ENCODE measurements at places on chromosomes 12 and 14. TPM values are rescaled to one million over a fixed set of nuclear protein-coding genes. Genes with fewer than 3 reads are reported as not detected.

KCNMB4 gene
- total RNA-seq = 2.6 TPM

ZFYVE1 gene
- 20.5 TPM for total RNA-seq

SP7 gene
- not detected for total RNA-seq

DPPA3 gene
- not detected for total RNA-seq

BATF gene
- 5.5 TPM for total RNA-seq

TMTC1 gene
- not detected for total RNA-seq

HOXC9 gene
- total RNA-seq = not detected

KRT6C gene
- not detected for total RNA-seq

TEX52 gene
- not detected for total RNA-seq

SCN8A gene
- total RNA-seq = 1.1 TPM

DNA sequence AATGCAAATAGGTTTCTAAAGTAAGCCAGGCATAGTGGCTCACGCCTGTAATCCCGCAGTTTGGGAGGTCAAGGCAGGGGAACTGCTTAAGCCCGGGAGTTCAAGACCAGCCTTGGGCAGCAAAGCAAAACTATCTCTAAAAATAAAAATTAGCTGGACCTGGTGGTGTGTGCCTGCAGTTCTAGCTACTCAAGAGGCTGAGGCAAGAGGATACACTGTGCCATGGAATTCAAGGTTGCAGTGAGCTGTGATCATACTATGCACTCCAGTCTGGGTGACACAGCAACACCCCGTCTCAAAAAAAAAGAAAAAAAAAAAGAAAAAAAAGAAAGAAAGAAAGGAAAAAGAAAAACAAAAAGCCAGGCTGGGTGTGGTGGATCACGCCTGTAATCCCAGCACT lies 46.3 kb downstream of the HECTD1 start:
- no peak for DNase-seq
- no peak overlapping the region for H3K4me3 ChIP-seq
- peaks cover 4% of the 10 kb centered on the region for H3K36me3 ChIP-seq
- H3K27ac ChIP-seq = no peak overlapping the region
- H3K27me3 ChIP-seq = no peaks in the 10 kb centered on the region
- peaks cover 5% of the 10 kb centered on the region for H3K4me1 ChIP-seq

- H3K4me3 ChIP-seq = peak overlapping the region; percentile 93
- H3K27ac ChIP-seq = peak overlapping the region; percentile 94
- DNase-seq = no peak
- no peaks in the 10 kb centered on the region for H3K36me3 ChIP-seq
- H3K27me3 ChIP-seq = no peaks in the 10 kb centered on the region
Observed at GRCh38 chr14:99604766-99605298, 825 bp upstream of the CCDC85C start.

GRCh38 chr12:55681142-55682077 lies 26.3 kb downstream of the ITGA7 start:
- no peak for DNase-seq
- H3K27me3 ChIP-seq = peaks cover 21% of the 10 kb centered on the region
- H3K27ac ChIP-seq = no peak overlapping the region
- no peak overlapping the region for H3K4me3 ChIP-seq

DNA sequence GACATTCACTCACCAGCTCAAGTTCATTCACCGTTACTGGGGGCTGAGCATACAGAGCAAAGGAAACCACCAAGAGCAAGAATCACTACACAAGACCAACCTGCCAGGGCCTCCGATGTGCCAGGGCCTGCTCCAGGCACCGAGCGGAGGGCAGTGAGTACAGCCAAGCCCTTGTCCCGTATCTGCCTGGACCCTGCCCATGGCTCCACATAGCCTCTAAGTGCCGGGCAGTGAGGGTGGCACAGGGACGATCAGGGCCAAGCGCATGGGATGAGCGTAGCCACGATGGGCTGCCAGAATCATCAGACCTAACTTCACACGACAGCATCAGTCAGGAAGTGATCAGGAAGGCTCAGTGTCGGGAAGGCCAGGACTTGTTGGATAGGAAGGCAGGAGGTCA lies 199.6 kb downstream of the BCL11B start:
- DNase-seq = no peak
- peaks cover 6% of the 10 kb centered on the region for H3K4me1 ChIP-seq
- H3K4me3 ChIP-seq = no peak overlapping the region
- H3K27me3 ChIP-seq = no peaks in the 10 kb centered on the region

DNA sequence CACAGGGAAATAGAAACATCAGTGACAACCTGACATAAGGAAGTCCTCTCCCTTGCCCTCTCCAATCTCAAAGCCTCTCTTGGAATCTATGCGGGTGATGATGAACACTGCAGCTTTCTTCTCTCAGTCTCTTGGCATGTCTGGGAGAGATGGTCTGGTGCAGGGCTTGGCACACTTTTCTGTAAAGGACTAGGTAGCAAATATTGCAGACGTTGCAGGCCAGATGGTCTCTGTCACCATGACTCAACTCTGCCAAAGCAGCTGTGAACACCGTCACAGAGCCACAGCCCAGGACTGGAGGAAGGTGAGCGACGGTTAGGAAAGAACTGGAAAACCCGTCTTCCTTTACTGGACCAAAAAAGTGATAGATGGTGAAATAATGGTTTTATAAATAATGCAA lies 591.0 kb upstream of the TMEM132C start:
- no peak overlapping the region for H3K4me3 ChIP-seq
- H3K27me3 ChIP-seq = no peaks in the 10 kb centered on the region
- DNase-seq = no peak
- no peak overlapping the region for H3K27ac ChIP-seq
- H3K36me3 ChIP-seq = no peaks in the 10 kb centered on the region
- H3K4me1 ChIP-seq = no peaks in the 10 kb centered on the region

- H3K27ac ChIP-seq = no peak overlapping the region
- no peaks in the 10 kb centered on the region for H3K4me1 ChIP-seq
- DNase-seq = no peak
Observed at GRCh38 chr14:55867311-55867710, 250.9 kb upstream of the PELI2 start.

DNA sequence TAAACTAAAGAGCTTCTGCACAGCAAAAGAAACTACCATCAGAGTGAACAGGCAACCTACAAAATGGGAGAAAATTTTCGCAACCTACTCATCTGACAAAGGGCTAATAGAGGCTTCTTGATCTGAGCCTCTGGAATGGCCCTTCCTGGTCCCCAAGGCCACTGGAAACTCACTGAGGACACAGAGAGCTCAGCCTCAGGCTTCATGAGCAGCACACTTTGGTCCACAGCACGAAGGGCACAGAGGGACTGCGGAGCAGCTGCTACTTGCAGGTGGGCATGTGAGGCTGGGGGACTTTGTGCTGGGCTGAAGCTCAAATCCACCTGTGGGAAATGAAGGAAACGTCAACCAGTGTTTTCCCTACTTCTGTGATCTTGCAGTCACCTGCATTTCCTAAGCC lies 27.4 kb downstream of the PZP start:
- H3K27me3 ChIP-seq = no peaks in the 10 kb centered on the region
- H3K4me3 ChIP-seq = no peak overlapping the region

- H3K27ac ChIP-seq = no peak overlapping the region
- no peak for DNase-seq
- H3K4me1 ChIP-seq = no peaks in the 10 kb centered on the region
- no peaks in the 10 kb centered on the region for H3K36me3 ChIP-seq
- H3K4me3 ChIP-seq = no peak overlapping the region
Observed at GRCh38 chr14:34374998-34375740, 86.9 kb downstream of the SPTSSA start.

DNA sequence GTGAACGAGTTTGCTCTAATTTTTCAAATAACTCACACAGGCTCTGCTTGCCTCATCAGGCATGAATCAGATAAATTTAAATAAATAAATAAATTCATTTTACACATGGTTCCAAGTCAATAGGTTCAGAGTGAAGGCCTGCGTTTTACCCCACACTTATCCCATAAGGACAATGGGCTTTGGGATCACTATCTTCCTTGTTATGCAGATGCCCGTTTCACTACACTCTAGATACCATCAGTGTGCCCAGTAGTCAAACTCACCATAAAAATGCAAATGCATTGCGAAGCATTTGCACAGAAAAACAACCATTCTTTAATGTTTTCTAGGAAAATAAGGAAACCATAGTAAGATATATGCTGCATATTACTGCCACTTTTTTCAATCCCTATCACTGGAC lies 155.9 kb upstream of the CCDC196 start:
- peaks cover 4% of the 10 kb centered on the region for H3K27me3 ChIP-seq
- H3K36me3 ChIP-seq = peaks cover 2% of the 10 kb centered on the region
- no peak for DNase-seq
- H3K4me1 ChIP-seq = no peaks in the 10 kb centered on the region
- no peak overlapping the region for H3K4me3 ChIP-seq
- H3K27ac ChIP-seq = no peak overlapping the region

- H3K4me3 ChIP-seq = no peak overlapping the region
- no peaks in the 10 kb centered on the region for H3K36me3 ChIP-seq
- no peak for DNase-seq
- H3K27me3 ChIP-seq = peaks cover 41% of the 10 kb centered on the region
- H3K27ac ChIP-seq = no peak overlapping the region
Observed at GRCh38 chr14:95695913-95696312, 9.7 kb downstream of the TCL1B start.

DNA sequence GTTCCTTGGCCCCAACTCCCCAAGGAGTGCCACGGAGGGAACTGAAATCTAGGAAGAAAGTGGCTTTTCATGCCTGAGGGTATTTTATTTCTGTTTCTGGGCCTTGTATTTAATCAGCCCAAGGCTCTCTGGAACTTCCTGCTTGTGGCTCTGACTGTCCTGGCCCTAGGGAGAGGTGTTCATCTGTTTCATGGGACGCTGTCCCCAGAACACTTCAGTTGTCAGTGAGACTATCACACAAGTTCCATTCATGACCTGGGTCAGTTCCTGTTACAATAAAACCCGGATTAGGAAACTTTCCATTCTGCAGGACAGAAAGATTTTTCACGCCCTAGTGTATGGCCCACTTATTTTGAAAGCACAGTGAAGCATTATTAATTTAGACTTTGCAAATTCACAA lies 18.5 kb upstream of the TC2N start:
- no peak overlapping the region for H3K4me3 ChIP-seq
- no peak for DNase-seq
- H3K27me3 ChIP-seq = no peaks in the 10 kb centered on the region
- peaks cover 58% of the 10 kb centered on the region for H3K4me1 ChIP-seq
- H3K36me3 ChIP-seq = no peaks in the 10 kb centered on the region
- peak overlapping the region; percentile 60 for H3K27ac ChIP-seq

- peaks cover 8% of the 10 kb centered on the region for H3K4me1 ChIP-seq
- H3K27me3 ChIP-seq = no peaks in the 10 kb centered on the region
- H3K36me3 ChIP-seq = no peaks in the 10 kb centered on the region
- DNase-seq = no peak
- no peak overlapping the region for H3K4me3 ChIP-seq
Observed at GRCh38 chr12:52534482-52534881, 14.3 kb upstream of the KRT5 start.

DNA sequence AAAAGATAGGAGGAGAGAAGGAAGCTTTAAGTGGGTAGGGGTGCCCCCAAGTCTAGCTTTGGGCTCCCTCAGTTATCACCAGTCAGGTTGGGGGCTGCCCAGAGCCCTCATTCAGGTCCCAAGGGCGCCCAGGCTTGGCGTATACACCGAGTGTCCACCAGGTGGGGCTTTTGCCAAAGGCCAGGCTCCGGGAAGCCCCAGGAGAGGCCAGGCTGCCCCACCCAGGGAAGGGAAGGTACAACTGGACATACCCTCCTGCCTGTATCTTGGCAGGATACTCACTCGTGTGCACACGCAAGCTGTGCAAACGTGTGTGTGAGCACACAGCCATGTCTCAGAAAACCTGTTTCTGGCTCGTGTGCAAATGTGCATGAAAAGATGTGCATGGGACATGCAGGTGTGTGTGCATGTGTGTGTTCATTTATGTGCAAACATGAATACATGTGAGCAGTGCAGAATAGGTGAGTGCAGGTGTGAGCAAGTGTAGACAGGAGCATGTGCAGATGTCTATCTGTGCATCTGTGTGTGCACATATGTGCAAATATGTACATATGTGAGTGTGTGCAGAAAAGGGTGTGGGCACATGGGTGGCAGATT lies 103.9 kb upstream of the MYL2 start:
- H3K27me3 ChIP-seq = peaks cover 18% of the 10 kb centered on the region
- H3K4me3 ChIP-seq = no peak overlapping the region
- peaks cover 8% of the 10 kb centered on the region for H3K4me1 ChIP-seq
- no peak overlapping the region for H3K27ac ChIP-seq
- DNase-seq = peak; percentile 70

DNA sequence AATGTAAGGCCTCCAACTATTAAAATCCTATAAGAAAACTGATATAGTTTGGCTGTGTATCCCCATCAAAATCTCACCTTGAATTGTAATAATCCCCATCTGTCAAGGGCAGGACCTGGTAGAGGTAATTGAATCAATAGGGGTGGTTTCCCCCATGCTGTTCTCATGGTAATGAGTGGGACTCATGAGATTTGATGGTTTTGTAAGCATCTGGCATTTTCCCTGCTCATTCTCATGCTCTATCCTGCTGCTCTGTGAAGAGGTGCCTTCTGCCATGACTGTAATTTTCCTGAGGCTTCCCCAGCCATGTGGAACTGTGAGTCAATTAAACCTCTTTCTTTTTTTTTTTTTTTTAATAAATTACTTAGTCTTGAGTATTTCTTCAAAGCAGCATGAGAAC lies 31.9 kb downstream of the TSPAN19 start:
- DNase-seq = no peak
- H3K27ac ChIP-seq = no peak overlapping the region
- H3K36me3 ChIP-seq = no peaks in the 10 kb centered on the region
- no peaks in the 10 kb centered on the region for H3K4me1 ChIP-seq

DNA sequence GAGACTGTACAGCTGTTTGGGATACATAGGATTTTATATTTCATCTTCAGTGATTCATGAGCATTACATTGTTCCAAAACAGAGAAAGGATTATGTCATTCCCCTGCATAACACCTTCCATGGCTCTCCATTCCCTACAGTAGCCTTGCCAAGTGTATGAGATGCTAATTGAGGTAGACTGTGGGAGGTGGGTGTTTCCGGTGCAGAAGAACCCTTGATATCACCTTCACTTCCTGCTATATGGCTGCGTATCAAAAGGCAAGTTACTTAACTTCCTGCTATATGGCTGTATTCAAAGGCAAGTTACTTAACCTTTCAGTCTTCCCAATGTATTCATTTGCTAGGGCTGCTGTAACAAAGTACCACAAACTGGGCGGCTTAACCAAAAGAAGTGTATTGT lies 11.2 kb downstream of the FAR2 start:
- H3K4me1 ChIP-seq = peaks cover 12% of the 10 kb centered on the region
- no peak overlapping the region for H3K4me3 ChIP-seq
- no peaks in the 10 kb centered on the region for H3K36me3 ChIP-seq
- H3K27ac ChIP-seq = peak overlapping the region; percentile 42
- no peaks in the 10 kb centered on the region for H3K27me3 ChIP-seq
- peak; percentile 8 for DNase-seq

- peak overlapping the region; percentile 42 for H3K27ac ChIP-seq
- no peak overlapping the region for H3K4me3 ChIP-seq
- H3K27me3 ChIP-seq = peaks cover 7% of the 10 kb centered on the region
- no peak for DNase-seq
- no peaks in the 10 kb centered on the region for H3K36me3 ChIP-seq
Observed at GRCh38 chr14:95313707-95314106, 6.0 kb downstream of the CLMN start.

DNA sequence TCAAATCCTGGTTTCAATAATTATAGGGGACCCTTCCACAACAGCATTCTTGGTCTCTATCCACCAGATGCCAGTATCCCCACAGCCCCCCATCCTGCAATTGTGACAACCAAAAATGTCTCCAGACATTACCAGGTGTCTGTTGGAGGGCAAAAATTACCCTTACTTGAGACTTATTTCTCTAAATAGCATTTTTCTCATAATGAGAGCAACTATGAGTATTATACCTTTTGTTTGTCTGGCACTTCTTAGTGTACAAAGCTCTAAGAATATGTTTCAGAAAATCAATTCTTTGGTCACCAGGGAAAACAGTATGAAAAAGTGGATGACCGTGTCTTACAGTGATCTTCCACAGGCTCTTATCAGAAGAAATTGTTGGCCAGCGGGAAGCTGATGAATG lies 27.5 kb upstream of the RMST start:
- no peaks in the 10 kb centered on the region for H3K36me3 ChIP-seq
- no peak for DNase-seq
- H3K4me3 ChIP-seq = no peak overlapping the region
- H3K27me3 ChIP-seq = peaks cover 5% of the 10 kb centered on the region

Measured in naive thymus-derived CD8-positive, alpha-beta T cell (primary cell).